ENCODE measurements at places on chromosomes 7 and 10.

DNA sequence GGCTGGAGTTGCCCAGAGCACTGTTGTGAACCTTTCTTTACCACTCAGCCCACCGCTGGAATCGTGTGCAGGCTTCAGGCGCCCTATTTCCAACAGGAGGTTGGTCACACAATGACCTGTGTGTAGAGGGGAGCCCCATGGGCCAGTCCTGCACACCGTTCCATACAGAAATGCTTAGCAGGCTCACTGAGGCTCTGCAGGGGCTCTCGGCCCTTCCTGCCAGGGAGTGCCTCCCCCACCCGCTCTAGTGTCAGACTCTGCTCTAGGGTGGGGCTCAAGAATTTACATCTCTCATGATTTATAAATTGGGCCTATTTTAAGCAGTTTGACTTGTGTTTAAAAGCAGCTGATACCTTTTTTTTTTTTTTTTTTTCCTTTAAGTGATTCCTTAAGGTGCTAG is 42.0 kb downstream of the SHH start:
- no peak for DNase-seq

GRCh38 chr10:34505338-34505737 is 309.8 kb downstream of the PARD3 start:
- no peak for DNase-seq

GRCh38 chr7:127021019-127021738 is 231.6 kb downstream of the GRM8 start:
- DNase-seq, result no peak

GRCh38 chr7:132618271-132618955 is 42.1 kb upstream of the PLXNA4 start:
- no peak for DNase-seq

GRCh38 chr10:31263903-31264302 is 55.1 kb upstream of the ZEB1 start:
- DNase-seq, result no peak

DNA sequence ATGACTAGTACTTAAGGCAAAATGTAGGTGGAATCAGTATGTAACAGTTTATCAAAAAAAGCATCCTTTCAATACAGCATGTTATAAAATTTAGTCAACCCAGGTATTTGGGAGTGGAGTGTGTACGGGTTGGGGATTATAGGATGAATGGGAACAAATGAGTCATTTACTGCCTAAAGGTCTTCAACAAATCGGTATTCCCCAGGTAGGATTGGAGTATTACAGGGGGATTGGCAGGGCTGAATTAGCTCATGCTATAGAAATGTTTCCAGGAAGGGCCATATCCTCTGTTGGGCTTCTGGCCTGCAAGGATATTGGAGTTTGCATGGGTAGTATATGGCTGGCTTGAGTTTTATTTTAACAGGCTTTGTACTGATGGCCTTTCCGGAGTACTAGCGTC is 723.7 kb downstream of the SORCS1 start:
- no peak for DNase-seq

GRCh38 chr10:15451137-15452094 is 80.3 kb upstream of the FAM171A1 start:
- DNase-seq, result no peak

GRCh38 chr10:53536322-53536721 is 763.7 kb upstream of the MBL2 start:
- no peak for DNase-seq

DNA sequence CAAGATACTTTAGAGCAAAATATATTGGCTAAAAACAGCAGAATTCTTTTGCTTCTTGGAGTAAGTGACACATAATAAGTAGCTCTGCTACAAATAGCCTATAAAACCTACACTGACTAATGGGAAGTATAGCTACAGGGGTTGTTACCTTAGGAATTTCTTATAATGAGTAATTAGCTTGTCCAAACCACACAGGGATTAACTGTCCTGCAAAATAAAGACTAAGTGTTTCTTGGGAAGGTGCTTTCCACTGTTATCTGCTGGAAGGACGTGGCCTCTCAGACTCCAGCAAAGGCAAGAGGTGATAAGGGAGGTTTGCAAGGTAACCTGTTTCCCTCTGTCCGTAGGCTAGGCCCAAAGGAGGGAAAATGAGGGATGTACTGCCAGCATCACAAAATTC is 302.4 kb downstream of the DOCK4 start:
- no peak for DNase-seq

GRCh38 chr10:112082120-112082519 is 101.4 kb downstream of the GPAM start:
- DNase-seq, result no peak

- DNase-seq, result no peak
Observed at GRCh38 chr7:100475549-100475948, 3.5 kb downstream of the TSC22D4 start.

Measured in stimulated activated naive CD8-positive, alpha-beta T cell treated with anti-CD3 and anti-CD28 coated beads, Interleukin-15, amount 100 ng/mL, for 72 hours (primary cell).